Mucosa of gallbladder (tissue), 1 donor: ENCODE measurements at places on chromosomes 5 and 9.

DNA sequence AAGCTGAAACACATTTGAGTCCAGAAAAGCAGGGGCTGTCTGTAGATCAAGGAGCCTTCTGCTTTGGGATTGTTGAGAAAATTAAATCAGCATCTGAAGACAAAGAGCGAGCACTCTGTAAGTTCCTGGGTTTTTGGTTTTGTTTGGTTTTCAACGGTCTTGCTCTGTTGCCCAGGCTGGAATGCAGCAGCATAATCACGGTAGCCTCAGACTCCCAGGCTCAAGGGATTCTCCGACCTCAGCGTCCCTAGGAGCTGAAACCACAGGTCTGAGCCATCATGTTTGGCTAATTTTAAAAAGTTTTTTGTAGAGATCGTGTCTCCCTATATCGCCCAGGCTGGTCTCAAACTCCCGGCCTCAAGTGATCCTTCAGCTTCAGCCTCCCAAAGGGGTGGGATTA is 266.5 kb upstream of the ADAMTS16 start:
- no peak for DNase-seq

DNA sequence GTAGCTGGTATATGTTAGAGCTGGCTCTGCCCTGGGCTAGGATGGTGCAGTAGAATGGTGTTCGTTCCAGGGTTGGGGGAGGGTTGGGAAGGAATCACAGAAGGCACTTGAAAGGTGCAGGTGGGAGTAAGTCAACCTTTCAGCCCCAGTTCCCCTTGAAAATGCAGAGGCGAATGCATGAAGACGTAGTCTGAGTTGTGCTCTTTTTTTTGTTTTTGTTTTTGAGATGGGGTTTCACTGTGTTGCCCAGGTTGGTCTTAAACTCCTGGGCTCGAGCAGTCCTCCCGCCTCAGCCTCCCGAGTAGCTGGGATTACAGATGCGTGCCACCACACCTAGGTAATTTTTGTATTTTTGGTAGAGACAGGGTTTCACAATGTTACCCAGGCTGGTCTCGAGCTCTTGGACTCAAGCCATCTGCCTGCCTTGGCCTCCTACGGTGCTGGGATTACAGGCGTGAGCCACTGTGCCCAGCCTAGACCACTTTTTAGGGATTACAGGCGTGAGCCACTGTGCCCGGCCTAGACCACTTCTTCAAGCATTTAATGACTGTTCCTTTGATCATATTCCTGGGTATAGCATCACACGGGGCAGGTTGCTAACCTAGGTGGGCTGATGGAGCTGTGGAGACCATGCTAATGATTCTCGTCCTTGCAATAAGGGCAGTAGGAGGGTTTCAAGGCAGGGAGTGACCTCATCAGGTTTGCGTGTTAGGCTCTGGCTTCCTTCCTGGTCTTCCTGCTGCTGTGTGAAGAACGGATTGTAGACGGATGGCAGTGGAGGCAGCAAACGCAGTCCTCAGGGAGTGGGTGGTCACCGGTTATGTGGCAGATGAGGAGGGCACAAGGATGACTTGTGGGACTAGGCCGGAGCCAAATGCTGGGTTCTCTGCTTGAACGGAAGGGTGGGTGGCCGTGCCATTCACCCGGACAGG is 13.7 kb downstream of the EHMT1 start:
- no peak for DNase-seq

DNA sequence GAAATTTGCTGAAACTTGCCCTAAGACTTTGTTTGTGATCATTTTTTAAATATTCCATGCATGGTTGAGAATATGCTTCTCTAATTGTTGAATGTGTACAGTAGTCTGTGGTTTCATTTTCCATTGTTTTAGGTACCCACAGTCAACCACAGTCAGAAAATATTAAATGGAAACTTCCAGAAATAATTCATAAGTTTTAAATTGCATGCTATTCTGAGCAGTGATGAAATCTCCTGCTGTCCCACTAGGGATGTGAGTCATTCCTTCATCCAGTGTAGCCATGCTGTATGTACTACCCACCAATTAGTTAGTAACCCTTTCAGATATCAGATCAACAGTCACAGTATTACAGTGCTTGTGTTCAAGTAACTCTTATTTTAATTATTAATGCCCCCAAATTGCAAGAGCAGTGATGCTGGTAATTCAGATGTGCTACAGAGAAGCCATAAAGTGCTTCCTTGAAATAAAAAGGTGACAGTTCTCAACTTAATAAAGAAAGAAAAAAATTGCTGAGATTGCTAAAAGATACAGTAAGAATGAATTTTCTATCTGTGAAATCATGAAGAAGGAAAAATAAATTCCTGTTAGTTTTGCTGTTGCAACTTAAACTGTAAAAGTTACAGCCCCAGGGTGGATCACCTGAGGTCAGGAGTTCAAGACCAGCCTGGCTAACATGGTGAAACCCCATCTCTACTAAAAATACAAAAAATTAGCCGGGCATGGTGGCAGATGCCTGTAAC is 79.9 kb upstream of the FBXL17 start:
- no peak for DNase-seq

GRCh38 chr9:134943836-134944235 is 26.1 kb upstream of the FCN1 start:
- DNase-seq, result no peak

DNA sequence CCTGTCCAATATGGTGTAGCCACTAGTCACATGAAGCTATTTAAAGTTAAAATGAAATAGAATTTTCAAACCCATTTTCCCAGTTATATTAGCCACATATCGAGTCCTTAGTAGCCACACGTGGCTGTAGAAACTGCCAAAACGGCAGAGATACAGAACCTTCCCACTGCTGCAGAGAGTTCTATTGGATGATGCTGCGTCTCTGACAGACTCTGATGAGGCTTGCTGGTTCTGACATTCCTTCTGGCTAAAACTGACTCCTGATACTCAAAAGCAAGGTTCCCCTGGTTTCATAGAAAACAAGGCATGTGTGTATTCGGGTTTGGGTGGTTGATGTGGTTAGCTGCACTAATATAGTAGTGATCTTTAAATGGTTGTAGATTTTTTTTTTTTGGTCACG is 91.5 kb downstream of the TLE4 start:
- no peak for DNase-seq
